ENCODE measurements at places on chromosomes 2 and 18.

- no peak for DNase-seq
These were observed 30.8 kb upstream of the PRLH start for GRCh38 chr2:237535385-237536082.

DNA sequence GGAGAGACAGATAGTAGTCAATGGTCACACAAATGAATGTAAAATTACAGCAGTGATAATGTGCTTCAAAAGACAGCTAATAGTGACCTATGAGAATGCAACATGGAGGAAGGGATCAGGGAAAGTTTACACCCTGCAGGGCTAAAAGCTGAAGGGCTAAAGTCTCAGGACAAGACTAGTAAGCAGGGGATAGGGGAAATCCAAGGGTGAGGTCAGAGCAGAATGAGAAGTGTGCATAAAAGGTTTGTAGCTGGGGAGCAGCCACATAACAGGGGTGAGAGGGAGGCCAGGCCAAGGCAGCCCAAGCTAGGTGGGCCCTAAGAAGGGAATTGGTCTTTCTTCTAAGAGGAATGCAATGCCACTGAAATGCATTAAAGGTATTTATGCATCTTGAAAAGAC lies 746.3 kb downstream of the SATB2 start:
- no peak for DNase-seq

DNA sequence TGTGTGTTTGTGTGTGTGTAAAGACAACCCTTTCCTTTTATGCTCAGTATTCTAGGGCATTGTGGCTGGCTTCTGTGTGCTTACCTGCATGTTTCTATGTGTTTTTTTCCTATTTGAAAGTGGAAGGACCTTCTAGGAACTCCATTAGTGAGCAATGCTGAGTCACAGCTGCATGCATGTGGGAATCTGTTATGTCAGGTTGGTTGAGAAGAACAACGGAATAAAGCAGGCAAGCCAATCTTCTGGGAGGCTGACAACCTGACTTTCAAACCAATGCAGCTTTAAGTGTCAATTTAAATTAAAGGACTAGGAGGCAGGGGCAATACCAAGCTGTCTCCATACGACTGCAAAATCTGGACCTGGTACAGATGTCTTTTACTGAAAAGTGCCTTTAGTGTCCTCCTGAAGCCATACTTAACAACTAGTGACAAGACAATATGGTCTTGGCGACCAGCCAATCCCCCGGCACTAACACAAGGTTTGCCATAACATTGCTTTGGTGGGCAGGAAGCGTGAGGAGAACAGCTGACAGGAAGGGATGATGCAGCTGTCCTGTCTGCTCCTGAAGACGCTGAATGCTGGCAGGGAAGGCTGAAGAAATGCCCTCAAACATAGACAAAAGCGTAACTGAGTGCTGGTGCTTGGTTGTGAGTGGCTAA lies 514.7 kb upstream of the CDH7 start:
- DNase-seq = peak; percentile 25

GRCh38 chr2:232698556-232699091 lies 1.5 kb downstream of the GIGYF2 start:
- no peak for DNase-seq

- no peak for DNase-seq
These were observed 66.7 kb downstream of the COPS8 start for GRCh38 chr2:237152361-237152760.

DNA sequence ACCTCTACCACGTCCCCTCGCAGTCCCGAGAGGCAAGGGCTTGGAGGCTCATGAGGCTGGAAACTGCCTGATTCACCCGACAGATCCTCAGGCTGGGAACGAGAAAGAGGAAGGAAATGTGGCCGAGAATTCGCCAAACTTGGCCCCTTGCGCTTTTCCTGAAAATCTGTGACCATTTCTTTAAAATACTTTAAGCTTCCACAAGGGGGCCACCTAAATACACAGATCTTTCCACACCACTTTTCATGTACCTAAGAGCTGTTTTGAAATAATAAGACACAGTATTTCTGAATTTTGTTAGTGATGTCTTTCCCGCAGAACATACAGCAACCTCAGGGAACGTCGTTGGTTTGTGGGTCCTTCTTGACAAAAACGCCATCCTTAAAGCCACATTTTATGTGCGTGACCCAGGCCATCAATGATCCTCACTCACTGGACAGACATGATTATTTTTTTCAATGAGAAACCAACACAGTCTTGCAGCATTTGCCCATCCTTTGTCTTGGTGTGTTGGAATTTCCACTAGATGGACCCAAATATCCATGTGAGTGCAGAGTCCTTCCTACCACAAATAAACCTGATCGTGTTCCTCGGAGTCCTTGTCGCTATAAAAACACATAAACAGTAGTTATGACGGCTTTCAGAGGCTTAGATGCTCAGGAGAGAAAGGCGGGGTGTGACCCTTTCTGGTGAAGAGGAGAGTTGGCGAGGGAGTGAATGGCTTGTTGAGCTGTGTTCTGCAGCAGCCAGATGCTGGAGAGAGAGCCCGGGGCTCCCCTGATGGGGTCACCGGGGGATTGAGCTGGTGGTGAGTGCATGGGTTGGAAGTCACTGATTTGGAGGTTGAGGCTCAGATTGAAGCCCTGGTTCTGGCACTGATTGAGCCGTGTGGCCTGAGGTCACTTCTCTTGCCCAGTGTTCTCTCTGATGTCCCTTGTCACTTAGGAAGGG lies 25.0 kb downstream of the DCDC2C start:
- peak; percentile 29 for DNase-seq

DNA sequence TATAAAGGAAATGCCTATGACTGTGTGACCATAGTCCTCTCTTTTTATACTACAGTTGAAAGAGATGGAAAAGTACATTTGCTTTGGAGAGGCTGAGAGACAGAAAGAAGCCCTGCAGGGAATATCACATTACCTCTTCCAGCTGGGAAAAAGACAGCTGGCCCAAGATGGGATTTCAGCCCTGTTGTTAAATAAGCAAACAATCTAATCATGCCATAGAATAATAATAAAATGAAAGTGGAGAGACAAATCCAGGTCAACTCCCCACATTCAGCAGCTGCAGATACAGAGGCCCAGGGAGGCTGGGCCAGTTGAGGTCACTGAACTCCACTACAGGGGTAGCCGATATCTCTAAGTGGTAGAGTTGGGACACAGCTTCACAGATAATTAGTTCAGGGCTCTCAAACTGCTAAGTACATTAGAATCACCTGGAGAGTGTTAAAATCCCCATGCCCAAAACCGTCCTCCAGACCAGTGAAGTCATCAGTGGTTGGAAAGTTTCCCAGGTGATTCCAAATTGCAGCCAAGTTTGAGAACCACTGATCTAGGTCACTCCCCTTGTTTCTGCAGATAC lies 81.9 kb downstream of the MOGAT1 start:
- peak; percentile 41 for DNase-seq

GRCh38 chr2:236036045-236036444 lies 132.1 kb downstream of the GBX2 start:
- no peak for DNase-seq

- no peak for DNase-seq
These were observed 141.4 kb downstream of the FAM124B start for GRCh38 chr2:224260372-224261020.

DNA sequence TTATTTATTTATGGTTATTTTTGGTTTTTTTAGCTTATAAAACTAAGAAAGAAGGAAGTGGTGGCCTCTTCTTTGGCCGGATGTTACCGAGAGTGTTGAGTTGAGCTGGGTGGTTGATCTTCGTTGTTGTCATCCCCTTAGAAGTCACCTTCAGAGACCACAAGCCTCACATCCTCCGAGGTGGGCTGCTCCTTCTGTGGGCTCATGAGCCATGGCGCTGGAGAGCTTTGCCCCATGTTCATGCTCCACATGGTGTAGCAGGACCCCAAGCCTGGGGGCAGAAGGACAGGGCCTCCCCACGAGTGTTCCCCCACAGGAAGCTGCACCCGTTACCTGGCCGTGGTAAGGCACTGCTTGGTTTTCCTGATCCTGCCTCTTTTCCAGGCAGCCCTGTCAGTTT lies 23.4 kb downstream of the SNTG2 start:
- DNase-seq = no peak

DNA sequence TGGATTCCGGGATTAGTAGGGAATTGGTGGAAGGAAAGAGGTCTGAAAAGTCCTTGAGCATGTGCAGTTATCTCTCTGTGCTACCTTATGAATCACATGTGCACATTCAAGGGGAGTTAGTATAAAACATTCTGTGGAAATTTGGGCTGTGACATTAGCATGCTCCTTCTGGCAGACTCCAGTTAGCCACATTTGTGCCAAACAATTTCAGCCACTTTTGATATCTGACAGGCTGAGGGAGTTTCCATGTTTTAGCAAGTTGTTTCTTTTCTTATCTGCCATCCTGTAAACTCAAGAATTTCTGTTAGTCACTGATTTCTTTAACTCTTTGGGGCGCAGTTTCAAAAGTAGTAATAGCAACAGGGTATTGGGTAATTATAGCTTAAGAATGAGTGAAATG lies 28.3 kb upstream of the GYPC start:
- no peak for DNase-seq

DNA sequence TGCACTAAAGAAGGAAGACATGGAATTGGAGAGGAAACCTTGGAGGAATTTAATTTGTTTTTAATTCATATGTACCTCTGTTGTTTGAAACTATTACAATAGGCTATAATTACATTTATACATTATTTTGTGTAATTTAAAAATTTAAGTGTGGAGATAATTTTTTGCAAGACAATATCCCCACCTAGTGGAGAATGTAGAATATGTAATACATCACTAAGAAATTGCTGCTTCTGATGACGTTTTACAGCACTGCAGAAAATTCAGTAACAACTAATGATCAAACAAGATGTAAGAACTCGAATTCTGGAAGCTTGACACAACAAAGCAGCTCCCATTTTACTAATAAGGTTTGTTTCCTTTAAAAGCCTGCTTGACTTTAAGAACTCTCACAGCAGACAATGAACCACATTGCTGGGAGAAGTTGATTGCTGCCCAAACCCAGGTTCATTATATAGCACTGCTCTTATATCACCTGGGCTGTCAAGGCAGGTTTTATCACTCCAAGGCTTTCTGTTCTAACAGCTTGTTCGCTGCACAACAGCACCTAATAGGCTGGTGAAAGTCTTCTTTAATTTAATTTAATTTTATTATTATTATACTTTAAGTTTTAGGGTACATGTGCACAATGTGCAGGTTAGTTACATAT lies 53.4 kb downstream of the THADA start:
- DNase-seq = no peak

- no peak for DNase-seq
These were observed 28.8 kb downstream of the TANC1 start for GRCh38 chr2:158997037-158997790.

- no peak for DNase-seq
These were observed 81.6 kb downstream of the COL5A2 start for GRCh38 chr2:189097934-189098333.

DNA sequence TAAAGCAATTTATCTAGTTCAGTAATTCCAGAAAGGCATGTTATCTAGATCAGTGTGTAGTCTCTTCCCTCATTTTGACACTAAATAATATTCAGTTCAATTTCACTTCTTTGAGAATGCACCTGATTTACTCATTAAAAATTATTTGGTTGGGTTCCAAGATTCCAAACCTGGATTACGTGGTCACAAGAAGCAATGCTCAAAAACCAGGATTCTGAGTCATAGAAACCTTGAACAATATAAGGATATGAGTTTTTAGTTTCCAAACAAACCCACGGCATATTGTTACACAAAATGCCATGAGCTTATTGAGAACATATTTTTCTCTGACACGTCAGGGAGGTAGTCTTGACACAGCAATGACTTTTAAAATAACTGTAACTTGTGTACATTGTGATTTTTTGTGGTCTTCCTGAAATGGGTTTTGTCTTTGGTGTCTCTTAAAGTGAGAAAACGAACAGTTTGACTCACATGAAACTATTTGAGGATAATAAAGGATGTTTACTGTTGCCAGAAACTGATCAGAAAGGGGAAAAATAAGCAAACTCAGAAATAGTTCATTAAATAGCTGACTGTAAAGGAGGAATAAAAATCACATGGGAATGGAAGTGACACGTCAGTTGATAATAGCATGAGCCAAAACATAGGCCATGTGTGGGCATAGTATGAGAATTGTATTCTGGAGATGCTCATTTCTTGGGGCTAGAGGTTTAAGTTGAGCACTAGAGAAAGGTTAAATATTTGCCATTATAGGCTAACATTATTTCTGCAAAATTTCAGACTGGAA lies 617.7 kb upstream of the CDH2 start:
- DNase-seq = no peak

GRCh38 chr2:144111437-144111836 lies 408.5 kb downstream of the ZEB2 start:
- no peak for DNase-seq

DNA sequence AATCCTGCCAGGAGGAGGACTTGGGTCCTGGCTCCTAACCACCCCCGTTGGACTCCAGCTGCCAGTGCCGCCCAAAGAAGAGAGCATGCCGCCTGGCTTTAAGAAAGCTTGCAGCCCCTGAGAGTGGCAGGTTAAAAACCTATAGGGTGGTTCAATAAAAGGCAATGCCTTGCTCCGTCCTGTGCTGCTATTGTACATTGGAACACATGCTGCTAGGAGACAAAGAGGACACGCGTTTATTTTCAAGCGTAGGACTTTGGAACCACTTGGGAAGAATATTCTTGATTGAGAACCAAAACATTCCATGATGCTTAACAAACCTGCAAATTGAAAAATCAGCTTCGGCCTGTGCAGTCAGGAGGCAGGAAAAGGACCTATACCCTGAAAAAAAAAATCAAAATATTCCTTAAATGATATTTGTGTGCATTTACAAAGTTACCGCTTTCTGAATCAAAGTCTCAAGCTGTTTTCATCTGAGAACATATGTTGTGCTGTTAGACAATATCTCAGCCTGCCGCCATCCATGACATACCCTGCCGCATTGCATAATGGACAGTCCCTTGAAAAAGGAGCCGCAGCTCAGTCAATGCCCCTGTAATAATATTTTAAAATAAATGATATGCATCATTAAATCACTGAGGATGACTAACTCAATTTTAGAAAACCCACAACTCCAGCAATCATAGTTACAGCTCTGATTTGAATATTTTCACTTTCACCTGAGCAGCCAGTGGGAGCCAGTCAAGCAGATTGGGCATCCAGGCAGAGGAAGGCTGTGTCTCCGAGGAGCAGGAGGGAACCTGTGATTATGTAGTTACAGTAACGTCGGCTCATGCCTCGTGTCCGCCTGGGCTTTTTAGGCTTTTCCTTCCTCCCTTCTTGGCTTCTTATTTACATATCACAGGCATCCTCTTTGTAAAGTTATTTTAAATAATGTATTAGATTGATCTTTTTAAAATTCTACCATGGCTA lies 805.6 kb upstream of the FANCL start:
- DNase-seq = no peak

- no peak for DNase-seq
These were observed 21.7 kb upstream of the IHH start for GRCh38 chr2:219082332-219082958.

All from NCI-H187 (cell line).